ENCODE measurements at places on chromosomes 4 and X. TPM values are rescaled to one million over a fixed set of nuclear protein-coding genes. Genes with fewer than 3 reads are reported as not detected.

Gene TEX13C
- not detected for total RNA-seq

DNA sequence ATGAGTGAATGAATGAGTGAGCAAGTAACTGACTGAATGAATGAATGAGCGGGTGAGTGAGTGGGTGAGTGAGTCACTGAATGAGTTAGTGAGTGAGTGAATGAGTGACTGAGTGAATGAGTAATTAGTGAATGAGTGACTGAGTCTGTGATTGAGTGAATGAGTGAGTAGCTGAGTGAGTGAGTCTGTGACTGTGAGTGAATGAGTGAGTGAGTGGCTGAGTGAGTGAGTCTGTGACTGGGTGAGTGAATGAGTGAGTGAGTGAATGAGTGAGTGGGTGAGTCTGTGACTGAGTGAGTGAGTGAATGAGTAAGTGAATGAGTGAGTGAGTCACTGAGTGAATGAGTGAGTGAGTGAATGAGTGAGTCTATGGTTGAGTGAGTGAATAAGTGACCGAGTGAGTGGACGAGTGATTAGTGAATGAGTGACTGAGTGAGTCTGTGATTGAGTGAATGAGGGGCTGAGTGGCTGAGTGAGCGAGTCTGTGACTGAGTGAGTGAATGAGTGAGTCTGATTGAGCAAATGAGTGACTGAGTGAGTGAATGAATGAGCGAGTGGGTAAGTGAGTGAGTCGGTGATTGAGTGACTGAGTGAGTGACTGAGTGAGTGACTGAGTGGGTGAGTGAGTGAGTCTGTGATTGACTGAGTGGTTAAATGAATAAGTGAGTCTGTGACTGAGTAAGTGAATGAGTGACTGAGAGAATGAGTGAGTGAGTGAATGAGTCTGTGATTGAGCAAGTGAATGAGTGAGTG, 223.0 kb upstream of the PSAPL1 start:
- no peak for DNase-seq

DNA sequence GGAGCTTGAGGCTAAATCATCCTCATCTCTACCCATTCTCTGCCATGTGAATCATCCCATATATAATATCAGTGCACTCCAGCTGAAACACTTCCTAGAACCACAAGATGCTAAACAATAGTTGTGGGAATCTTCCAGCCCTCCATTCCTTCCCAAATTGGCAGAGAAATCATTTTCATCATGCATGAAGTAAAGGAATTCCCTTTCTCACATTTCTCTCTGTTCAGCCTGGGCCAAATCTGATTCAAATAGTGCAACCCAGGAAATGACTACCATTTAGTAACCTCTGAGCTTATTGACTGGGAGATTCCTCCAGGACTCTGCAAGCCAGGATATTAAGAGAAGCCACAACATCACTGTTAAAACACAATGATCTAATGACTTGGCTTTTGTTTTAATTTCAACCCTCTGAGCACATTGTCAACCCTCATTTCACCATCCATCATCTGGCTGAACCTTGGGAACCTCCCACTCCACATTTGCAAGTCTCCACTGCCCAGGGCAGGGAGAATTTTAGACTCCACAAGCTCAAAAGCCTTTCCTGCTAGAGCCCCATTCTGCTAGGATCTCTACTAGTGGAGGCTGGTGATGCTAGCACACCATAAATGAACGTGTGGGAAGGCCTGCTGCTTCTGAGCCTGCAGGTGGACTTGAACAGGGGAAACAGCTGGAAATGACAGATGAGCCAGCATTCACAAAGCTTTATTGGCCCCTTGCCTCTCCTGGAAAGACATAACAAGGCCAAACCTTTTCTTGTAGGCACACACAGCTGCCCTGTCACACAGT, 133.9 kb downstream of the TET2 start:
- DNase-seq, result no peak

DNA sequence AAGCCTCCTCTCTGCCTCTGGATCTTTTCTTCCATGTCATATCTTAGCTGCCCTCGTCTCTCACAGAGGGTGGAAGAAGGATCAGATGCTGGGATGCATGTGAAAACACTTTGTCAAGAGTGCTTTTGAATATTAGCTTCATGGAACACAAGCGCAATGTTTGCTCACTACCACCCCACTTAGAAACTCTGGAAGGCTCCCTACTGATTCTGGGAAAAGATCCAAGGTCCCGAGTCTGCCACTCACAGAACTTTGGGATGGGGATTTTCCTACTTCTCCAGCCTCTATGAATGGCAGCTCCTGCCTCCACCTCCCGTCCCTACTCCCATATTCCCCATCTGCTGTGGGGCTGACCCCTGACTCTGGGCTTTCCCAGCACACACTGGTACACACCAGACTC, 40.2 kb upstream of the CRMP1 start:
- DNase-seq, result no peak

GRCh38 chr4:11685481-11685880, 256.8 kb upstream of the HS3ST1 start:
- DNase-seq, result no peak
